Activated CD4-positive, alpha-beta T cell treated with anti-CD3 and anti-CD28 coated beads, Interleukin-2, amount 50 U/mL, for 24 hours (primary cell): ENCODE measurements at places on chromosomes 2 and 18.
A peak's percentile ranks its signal among the peaks of the same experiment; 100 is the strongest.

DNA sequence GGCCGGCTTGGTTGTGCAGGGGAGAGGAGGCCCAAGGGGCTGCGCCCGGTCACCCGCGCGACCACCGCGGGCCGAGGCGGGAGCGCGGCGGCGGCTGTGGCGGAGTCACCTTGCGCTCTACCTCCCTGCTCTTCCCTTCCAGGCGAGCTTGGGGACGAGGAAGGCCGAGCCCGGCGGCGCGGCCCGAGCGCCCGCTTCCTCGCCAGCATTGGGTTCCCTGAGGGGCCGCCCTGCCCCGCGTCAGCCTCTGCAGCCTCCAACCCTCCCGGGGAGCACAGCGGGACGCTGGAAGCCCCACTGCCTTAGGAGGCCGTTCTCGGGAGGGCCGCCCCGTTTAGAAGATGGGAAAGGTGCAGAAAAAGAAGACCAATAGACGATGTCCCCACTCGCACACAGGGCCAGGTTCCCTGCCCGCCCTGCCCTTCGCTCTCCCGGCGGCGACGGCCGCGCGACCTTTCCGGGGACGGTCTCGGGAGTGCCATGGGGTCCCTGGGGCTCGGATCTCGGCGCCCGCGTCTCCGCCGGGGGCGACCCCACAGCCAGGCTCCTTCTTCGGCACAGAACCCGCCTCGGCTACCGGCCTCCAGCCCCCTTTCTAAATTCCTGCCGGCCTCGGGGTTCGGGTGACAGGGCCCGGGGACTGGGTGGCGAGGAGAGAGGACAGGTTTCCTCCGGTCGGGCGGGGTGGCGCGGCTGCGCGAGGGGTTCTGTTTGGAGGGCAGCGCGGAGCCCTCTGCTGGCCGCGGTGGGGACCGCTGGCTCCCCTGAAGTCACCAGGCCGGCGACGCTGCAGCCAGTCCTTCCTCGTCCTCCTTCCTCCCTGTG lies 85.5 kb downstream of the HS6ST1 start:
- peak; percentile 79 for DNase-seq

DNA sequence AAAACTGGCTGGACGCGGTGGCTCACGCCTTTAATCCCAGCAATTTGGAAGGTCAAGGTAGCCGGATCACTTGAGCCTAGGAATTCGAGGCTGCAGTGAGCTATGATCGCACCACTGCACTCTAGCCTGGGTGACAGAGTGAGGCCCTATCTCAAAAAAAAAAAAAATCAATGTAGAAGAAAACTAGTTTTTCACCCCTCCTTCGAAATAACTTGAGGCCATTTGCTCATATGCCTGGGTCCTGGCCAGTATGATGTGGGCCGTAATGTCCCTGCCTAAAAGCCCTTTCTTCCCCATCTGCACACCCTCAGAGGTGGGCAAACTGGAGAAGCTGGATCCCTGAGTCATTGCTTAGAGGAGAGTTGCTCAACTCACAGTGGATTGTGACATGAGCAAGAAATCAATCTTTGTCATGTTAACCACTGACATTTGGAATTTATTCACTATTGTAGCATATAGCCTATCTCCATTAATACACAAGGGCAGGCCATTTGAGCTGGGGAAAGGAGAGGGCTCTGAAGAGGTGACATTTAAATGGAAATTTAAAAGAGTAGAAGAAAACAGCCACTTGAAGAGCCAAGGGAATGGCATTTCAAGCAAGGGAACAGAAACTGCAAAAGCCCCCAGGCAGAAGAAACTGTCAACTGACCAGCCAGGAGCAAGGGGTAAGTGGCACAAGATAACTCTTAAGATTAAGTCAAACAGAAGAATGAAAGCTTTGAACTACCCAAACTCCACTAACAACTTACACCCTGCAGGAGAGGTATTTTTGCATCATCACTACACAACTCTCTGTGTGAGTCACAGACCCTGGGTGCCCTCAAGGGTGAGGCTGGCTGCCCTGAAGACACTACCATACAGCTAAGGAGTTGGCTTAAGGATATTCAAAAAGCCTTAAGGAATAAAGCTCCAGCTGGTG lies 7.6 kb upstream of the METTL21A start:
- no peak for DNase-seq

DNA sequence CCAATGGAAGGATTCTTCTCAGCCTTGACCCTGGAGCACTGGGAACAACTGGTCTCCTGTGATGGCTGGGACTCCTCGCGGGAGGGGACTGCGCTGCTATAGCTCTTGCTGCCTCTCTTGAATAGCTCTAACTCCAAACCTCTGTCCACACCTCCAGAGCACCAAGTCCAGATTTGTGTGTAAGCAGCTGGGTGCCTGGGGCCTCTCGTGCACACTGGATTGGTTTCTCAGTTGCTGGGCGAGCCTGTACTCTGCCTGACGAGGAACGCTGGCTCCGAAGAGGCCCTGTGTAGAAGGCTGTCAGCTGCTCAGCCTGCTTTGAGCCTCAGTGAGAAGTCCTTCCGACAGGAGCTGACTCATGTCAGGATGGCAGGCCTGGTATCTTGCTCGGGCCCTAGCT lies 28.8 kb downstream of the LIPG start:
- DNase-seq: no peak

GRCh38 chr2:13676269-13676668 lies 956.2 kb upstream of the LRATD1 start:
- DNase-seq: no peak

DNA sequence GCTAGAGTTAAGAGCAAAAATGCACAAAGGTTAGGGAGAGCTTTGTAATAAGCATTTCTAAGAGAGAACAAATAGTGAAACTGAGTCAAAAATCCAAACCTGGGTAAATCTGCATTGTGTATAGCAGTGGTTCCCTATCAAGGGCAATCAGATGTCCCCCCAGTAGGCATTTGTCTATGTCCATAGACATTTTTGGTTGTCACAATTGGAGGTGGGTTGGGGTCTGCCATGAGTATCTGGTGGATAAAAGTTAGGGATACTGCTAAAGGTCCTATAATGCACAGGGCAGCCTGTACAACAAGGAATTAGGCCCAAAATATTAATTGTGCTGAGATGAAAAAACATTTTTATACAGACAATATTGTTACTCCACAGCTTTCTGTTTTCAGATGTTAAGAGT lies 21.0 kb downstream of the NOP58 start:
- DNase-seq: no peak

DNA sequence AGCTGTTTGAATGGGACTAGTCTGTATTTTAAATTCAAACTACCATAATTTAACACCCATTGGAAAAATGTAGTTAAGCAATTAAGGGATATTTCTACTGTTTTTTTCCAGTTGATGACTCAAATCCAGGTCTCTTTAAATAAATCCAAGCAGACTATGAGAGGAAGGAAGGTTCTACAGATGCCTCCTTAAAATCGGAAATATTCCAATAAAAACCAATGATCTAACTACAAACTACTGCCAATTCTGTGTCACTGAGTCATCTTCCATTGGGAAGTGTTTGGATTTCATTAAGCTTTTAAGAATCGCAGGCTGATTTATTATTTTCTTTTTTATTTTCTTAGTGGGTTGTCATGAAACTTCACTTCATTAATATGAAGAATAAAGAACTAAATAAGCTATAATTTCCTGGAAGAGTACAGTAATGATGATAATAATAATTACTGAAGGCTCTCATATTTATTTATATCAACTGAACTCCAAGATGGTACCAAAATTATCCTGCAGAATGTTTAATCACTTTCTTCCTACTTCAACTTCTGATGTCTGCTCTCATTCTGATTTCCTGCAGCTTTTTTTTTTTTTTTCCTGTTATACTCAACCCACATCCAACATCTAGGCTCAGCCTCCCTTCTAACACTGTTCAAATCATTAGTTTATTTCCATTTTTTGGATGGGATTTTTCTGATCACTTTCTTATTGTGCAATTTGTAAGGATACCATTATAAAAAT lies 166.3 kb upstream of the FN1 start:
- DNase-seq: no peak

GRCh38 chr18:35116784-35117318 lies 75.6 kb downstream of the MAPRE2 start:
- DNase-seq: no peak

DNA sequence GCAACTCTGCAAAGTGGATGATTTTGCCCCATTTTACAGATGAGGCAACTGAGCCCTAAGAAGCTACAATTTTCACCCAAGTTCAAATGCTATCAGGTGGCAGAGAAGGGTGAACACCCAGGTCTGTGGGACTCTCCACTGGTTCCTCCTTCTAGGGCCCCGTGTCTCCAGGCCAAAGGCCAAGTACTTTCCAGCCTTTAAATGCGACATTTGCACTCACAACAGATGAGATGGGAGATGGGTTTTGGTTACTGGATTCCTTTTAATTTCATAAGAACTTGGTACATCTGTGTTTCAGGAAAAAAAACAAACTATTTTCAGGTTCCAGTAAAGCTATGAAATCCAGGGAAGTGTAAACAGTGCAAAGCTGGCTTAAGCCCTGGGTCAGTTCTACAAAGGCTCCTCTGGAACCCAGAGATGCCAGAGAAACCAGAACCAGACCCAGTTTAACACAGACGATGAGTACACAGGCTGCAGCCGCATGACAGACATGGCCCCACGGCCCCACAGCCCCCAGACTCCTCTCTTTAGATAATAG lies 361.7 kb downstream of the ANAPC1 start:
- DNase-seq: no peak
